ENCODE measurements at places on chromosomes 4 and X. TPM values are rescaled to one million over a fixed set of nuclear protein-coding genes. Genes with fewer than 3 reads are reported as not detected.
A peak's percentile ranks its signal among the peaks of the same experiment; 100 is the strongest.

The KLHL13 gene
- 5.7 TPM for total RNA-seq

The FRAS1 gene
- 3.7 TPM for total RNA-seq

GRCh38 chrX:44947995-44948394, 75.0 kb downstream of the KDM6A start:
- no peak for DNase-seq

- no peak for DNase-seq
Measured at GRCh38 chrX:24902806-24903205, 113.0 kb downstream of the ARX start.

- no peak for DNase-seq
Measured at GRCh38 chr4:182453830-182454229, 210.6 kb downstream of the TENM3 start.

GRCh38 chr4:304969-305680, at the start of gene ZNF732:
TSS of gene ZNF732 (minus strand) at chr4:305474. CDS start at chr4:305310, 164 bp downstream.
- peak; percentile 60 for DNase-seq

The SRPX gene
- total RNA-seq = 45.2 TPM

The SLC16A2 gene
- total RNA-seq = 6.7 TPM

The NAT8L gene
- total RNA-seq = 0.82 TPM

The USP53 gene
- total RNA-seq = 34.6 TPM

The CORIN gene
- 96.8 TPM for total RNA-seq

The NHSL2 gene
- 3.7 TPM for total RNA-seq

DNA sequence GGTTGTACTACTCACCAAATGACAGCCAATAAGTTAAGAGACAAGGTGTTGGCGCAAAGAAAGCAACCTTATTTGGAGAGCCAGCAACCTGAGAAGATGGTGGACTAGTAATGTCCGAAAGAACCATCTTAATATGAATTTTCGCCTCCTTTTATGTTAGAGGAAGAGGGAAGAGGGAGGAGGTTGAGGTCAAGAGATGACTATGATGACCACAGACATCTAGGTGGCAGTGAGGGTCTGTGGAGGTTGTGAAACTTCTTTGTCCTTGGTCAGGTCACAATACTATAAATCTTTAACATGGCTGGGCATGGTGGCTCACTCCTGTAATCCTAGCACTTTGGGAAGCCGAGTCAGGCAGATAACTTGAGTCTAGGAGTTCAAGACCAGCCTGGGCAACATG, 15.4 kb downstream of the CDKL5 start:
- DNase-seq = no peak

DNA sequence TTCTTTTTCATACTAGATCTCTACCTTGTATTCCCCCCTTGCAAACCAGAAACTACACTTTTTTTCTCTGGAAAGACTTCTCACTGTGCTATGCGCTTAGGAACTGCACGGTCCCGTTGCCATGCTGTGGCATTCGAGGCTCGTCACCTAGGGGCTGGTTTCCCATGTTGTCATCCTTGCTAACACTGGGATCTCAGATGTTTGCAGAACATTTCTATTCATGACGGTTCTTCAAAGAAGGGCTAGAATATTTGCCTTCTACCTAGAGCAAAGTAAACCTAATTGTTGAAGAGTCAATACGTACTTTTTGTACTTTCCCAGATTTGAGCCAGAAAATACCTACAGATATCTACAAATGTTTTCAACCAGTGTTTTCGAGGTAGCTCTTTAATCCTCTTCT, 41.0 kb downstream of the RS1 start:
- DNase-seq = no peak

GRCh38 chr4:40333921-40334352, 1.2 kb upstream of the CHRNA9 start:
- DNase-seq = no peak

DNA sequence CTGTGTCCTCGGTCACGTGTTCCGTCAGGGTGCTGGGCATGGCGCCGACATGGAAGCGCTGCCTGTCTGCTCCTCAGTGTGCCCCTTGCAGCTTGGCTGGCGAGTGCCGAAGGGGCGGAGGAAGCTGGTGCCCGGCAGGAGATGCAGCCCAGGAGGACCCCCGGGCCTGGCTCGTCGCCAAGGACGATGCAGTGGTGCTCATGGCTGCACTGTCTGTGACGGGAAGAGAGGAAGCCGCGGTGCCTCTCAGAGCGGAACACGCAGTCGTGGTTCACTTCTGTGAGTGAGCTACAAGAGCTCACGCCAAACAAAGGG, 38.1 kb downstream of the FGFRL1 start:
- DNase-seq = peak; percentile 37

DNA sequence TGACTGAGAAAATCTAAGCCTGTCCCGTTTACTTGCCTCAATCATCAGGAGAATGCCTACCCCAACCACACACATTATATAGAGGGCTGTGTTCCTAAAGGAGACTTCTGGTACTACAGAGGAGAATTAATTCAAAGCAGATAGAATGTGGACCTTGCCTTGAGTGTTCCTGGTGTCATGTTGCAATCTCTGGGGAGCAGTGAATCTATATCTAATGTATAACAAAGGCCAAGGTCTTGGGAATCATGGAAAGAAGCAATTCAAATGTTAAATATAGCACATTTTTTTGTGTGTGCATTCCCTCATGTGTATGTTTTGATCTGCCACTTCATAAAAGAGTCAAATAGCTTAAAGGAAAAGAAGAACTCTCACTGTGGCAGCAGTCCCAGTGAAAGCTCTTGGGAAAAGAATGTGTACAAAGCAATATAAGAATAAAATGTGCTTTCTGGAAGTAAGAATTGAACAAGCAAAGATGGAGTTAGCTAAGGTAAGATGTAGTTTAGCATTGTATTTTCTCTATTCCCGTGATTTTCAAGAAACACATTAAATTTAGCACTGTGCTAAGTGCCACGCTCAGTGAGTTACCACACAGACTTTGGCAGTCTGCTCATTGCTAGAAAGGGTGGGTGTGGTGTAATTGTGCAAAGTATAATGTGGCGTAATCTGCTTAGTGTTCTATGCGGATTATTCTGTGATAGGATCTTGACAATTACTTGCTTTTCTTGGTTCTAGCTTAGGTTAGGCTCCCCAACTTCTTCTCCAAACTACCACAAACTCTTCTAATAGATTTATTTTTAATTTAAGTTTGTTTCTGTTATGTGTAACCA, 13.7 kb downstream of the ADH6 start:
- no peak for DNase-seq

The SYN1 gene
- 9.4 TPM for total RNA-seq

GRCh38 chr4:21209860-21210259, 509.6 kb downstream of the PACRGL start:
- no peak for DNase-seq

DNA sequence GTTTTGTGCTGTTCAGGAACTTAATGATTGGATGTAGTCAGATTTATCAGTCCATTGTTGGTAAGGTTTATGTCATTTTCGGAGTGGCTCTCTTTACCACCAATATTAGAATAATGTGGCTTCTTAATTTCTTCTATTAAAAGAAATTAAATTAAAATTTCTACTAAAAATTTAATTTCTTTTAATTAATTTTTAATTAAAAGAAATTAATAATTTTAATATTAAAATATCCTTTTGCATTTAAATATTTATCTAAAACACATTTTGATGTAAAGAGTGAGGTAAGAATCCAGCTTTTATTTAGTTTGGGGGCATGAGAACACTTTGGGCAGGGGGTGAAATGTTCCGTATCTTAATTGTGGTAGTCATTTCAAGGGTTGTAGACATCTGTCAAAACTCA, 15.7 kb upstream of the UFSP2 start:
- no peak for DNase-seq

DNA sequence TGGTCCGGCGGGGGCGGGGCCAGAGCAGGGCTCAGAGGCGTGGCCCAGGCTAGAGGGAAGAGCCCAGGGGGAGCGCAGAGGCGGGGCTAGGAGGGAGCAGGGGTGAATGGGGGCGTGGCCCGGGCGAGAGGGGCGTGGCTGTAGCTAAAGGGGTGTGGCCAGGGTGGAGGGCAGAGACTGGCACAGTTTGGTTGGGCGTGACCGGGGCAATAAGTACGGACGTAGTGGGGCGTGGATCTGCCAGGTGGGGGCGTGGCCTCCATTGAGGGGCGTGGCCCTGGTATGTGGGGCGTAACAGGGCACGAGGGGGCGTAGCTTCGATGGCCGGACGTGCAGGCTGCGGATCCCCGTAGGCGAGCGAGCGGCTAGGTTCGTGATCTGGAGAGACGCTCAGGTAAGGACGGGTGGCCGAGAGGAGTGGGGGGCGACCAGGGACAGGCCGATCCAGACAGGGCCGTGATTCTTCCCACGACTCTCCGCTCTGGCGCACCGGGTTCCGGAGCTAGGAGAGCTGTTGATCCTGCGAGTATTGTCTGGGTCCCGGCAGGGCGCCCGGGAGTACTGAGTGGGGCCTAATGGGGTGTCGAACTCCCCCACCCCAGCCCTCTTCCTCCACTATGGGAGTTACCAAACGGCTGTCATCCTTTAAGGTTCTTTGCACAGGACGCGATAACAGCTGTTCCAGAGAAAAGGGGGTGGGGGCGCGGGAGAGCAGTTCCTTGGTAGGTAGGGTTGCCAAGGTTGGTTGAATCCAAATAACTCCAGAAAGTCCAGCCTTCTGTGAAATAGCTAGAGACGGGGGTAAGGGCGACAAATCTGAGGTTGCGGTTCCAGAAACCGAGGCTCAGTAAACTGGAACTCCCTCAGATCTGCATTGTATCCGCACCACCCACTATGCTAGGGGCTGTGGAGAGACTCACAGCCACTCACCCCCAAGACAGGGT, at the start of gene CA5B:
CA5B (plus strand) TSS at position 312 of the 944 bp plus-strand sequence. CDS start 11,754 bp downstream, outside the sequence.
- DNase-seq = peak; percentile 94

The AGA gene
- total RNA-seq = 7.3 TPM

Measured in left ventricle myocardium superior (tissue), 1 donor.